ENCODE measurements at places on chromosomes 2 and 18. TPM values are rescaled to one million over a fixed set of nuclear protein-coding genes. Genes with fewer than 3 reads are reported as not detected.

Gene LINC00305
- 4.5 TPM for polyA plus RNA-seq

Gene POU3F3
- polyA plus RNA-seq, result 97.9 TPM

Gene RGPD3
- 0.63 TPM for polyA plus RNA-seq

Gene VIL1
- polyA plus RNA-seq, result 0.75 TPM

Gene OSR1
- polyA plus RNA-seq, result 19.9 TPM

Gene SLC16A14
- polyA plus RNA-seq, result 7.5 TPM

Gene CAPN14
- 0.07 TPM for polyA plus RNA-seq

Gene SEH1L
- 46.6 TPM for polyA plus RNA-seq

Gene ZSWIM2
- not detected for polyA plus RNA-seq

Gene CD207
- 0.09 TPM for polyA plus RNA-seq

Gene GPR75
- polyA plus RNA-seq, result 3.9 TPM

Gene MBOAT2
- polyA plus RNA-seq, result 59.3 TPM

Gene MARCO
- 6.2 TPM for polyA plus RNA-seq

Gene ZNF385B
- 13.4 TPM for polyA plus RNA-seq

Gene MGAT5
- polyA plus RNA-seq, result 53.8 TPM

Gene IL1R2
- 0.89 TPM for polyA plus RNA-seq

Gene SPRED2
- polyA plus RNA-seq, result 40.0 TPM

- DNase-seq, result no peak
Observed at GRCh38 chr2:113234721-113235346, 43.9 kb downstream of the PAX8 start.

DNA sequence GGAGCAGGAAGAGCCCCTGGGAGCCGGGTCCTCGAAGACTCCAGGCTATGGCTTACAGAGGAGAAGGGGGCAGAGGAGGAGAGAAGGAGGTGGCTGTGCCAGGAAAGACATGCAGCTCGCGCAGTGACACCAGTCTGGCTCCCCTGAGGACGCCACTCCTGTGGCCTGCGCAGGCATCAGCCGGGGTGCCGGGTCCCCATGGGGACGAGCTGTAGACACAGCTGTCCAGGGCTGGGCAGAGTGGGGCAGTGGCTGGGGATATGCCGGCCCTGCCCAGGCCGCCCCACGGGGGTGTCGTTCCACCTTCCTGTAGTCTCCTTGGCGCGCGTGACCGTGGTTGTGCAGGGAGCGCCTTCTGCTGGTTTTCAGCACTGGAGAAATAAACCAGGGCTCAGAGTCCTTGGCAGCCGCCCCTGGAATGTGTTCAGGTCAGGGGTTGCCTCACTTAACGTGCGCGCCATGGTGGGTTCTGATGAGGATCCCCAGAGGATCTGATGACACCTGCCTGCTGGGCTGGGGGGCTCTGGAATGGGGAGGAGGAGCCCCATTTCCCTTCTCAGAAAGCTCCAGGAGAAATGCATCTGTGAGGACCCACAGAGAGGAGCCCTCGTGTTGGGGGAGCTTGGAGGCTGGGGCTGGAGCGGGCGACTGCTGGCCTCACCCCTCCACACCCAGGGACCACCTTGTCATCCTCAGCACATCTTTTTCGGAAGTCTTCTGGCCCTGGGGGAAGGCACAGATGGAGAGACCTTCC is 26.7 kb downstream of the RAMP1 start:
- DNase-seq, result no peak

GRCh38 chr18:26406854-26407517 is 141.4 kb downstream of the KCTD1 start:
- no peak for DNase-seq

GRCh38 chr2:65025453-65026123 is 30.6 kb upstream of the CEP68 start:
- DNase-seq, result no peak

GRCh38 chr2:25286025-25286400 is 55.7 kb downstream of the DNMT3A start:
- DNase-seq, result no peak

GRCh38 chr18:75478996-75479880 is 51.7 kb upstream of the SMIM21 start:
- DNase-seq, result no peak

DNA sequence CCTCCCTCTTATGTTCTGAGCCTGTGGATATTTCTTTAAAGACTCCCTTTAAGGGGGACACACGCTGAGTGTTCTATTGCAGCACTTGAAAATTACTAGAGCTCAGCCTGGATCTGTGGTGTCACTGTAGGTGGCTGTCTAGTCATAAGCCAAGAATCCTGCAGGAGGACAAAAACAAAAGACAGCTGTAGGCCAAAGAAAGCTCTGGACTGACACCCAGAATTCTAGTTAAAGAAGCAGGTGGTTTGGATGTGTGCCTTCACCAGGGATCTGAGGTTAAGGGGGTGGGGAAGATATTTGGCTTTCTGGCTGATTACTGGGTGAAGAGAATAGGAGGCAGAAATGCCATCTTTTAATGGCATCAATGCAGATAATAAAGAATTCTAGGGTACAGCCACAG is 842.5 kb upstream of the NXPH2 start:
- no peak for DNase-seq

- DNase-seq, result no peak
Observed at GRCh38 chr18:37657493-37657892, 91.9 kb upstream of the CELF4 start.

- DNase-seq, result no peak
Observed at GRCh38 chr2:127175751-127176354, 44.2 kb downstream of the CYP27C1 start.

DNA sequence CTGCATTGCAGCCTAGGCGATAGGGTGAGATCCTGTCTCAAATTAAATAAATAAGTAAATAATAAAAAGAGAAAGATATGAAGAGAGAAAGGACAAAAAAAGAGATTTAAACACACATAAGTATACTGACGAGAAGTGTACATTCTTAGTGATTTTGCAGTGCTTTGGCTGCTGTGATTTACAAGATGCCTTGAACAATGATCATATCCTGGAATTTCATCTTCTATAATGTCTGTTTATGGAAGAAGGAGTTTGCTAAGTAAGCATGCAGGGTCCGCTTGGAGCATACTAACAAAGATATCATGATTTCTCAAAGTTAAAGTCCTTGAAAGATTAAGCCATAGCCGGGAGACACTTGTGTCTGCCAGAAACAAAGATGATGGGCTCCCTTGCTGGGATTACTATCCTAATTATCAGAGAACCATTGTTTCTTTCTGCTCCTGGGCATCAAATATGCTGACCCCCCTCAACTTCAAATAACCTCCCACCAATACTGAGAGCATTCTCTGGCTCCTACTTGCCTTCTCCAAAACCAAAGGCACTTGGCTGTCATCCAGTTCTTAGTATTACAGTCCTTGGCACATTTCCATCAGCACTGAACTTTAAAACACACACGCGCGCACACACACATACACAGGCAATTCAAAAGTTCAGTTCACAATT is 47.5 kb upstream of the STAM2 start:
- peak; percentile 81 for DNase-seq

DNA sequence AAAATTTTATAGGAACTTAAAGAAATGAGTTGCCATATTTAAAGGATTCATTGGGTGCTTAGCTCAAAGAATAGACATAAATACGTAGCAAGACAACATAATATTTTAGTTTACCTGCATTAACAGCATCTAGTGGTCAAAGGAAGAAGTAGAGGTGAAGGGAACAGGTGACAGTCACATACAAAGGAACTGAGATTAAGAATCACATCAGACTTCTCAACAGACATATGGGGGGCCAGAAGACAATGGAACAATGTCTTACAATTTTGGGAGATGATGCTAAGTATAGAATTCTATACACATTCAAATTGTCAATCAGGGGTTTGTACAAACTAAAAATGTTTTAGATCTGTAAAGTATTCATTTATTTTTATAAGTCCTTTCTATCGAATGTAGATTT is 38.6 kb upstream of the CCDC102B start:
- DNase-seq, result no peak

DNA sequence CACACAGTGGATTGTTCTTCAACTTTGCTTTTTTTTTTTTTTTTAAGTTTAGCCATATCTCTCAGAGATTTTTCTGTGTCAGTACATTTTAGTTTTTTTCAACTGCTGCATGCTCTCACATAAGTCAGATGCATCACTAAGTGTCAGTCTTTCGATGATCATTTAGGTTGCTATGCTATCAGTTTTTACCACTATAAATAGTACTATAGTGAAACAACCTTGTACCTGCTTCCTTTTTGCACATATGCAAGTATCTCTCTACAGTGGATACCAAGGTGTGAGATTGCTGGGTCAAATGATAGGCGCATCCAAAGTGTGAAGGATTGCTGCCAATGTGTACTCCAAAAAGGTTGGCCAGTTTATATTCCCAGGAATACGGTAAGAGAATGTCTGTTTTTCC is 33.5 kb upstream of the MAP4K3 start:
- DNase-seq, result no peak

- no peak for DNase-seq
Observed at GRCh38 chr18:47036298-47036874, 965 bp upstream of the ELOA2 start.

DNA sequence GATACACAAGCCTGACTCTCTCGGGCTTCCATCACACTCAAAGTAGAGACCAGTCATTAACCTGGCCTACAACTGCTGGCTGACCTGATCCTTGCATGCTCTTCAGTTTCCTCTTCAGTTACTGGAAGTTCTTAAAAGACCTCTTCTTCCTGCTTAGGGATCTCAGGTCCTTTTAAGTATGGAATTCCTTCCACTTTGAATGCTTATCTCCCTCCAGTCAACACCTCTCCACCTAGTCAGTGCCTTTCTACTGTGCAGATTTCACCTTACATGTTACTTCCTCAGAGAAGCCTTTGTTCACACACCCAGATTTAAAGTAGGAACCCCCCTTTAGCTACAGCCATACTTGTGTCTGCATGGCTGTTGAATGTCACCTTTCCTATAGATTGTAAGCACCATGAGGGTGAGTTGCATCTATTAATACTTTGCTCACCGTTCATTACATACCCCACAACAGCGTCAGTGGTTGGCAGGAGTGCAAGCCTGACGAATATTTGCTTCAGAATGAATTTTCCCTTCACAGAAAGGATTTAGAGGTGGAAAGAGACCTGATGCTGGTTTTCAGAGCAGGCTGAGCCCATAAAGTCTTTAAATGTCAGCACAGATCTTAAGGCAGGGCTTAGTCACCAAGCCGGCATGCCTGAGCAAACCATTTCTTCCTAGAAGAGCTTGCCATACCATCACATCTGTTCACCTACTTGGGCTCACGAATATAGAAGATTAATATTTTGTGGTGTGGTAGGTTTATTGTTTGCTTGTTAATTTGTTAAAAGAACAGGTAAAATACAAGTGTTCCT is 90.1 kb downstream of the ACVR1 start:
- DNase-seq, result no peak

- DNase-seq, result no peak
Observed at GRCh38 chr2:75459565-75460310, 101.0 kb downstream of the EVA1A start.

DNA sequence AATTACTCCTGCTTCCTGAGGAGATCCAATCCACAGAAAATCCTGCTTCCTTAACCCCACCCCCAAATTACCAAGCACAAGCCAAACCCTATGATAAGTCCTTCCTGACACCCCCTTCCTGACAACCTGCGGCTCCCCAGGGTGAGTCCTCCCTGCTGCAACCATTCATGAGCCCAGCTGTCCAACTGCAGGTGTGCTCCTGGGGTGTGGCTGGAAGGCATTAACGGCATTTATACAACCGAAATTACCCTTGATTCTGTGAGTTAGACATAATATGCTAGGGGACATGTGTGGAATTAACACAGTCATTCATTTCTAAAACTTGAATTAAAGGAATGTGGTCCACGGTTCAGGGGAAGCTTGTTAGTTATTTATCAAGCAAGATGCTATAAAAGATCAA is 119.0 kb upstream of the ALKAL2 start:
- DNase-seq, result no peak

- DNase-seq, result no peak
Observed at GRCh38 chr2:105129722-105130232, 91.9 kb downstream of the MRPS9 start.

GRCh38 chr2:230830428-230830827 is 34.3 kb upstream of the ITM2C start:
- no peak for DNase-seq

GRCh38 chr18:38307914-38308313 is 742.3 kb upstream of the CELF4 start:
- no peak for DNase-seq

DNA sequence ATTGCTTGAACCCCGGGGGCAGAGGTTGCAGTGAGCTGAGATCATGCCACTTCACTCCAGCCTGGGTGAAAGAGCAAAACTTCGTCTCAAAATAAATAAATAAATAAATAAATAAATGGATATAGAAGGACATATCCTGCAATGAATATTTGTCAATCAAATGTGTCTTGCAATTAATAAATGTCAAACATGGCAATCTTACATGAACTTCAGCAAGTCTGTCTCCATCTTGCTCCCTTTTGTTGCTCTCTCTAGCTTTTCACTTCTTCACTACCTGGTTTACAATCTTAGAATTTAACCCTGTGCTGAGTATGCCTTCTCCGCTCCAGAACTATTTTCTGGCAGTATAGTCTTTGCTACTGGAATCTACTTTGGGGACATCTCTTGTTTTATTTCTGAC is 3.3 kb upstream of the YES1 start:
- no peak for DNase-seq

DNA sequence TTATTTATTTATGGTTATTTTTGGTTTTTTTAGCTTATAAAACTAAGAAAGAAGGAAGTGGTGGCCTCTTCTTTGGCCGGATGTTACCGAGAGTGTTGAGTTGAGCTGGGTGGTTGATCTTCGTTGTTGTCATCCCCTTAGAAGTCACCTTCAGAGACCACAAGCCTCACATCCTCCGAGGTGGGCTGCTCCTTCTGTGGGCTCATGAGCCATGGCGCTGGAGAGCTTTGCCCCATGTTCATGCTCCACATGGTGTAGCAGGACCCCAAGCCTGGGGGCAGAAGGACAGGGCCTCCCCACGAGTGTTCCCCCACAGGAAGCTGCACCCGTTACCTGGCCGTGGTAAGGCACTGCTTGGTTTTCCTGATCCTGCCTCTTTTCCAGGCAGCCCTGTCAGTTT is 23.4 kb downstream of the SNTG2 start:
- no peak for DNase-seq

- DNase-seq, result no peak
Observed at GRCh38 chr2:194927489-194927888, 729.5 kb upstream of the SLC39A10 start.

DNA sequence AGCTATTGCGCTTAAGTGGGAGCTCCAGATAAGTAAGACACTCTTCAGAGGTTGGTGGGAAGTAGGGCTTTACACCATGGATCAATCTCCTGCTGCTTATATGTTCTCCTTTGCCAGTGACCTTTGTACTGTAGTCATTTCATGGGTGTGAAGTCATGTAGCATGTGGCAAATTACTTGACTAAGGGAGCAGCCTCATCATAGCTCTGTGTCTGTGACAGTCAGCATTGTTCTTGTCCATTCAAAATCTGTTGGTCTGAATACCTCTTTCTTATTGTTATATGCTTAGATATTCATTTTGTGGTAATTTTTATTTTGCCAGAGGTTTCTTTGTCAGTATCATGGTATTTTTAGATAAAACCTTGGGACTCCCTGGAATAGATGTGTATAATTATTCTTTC is 18.2 kb downstream of the SLC4A1AP start:
- DNase-seq, result no peak

- DNase-seq, result no peak
Observed at GRCh38 chr2:105375001-105375561, 23.8 kb downstream of the FHL2 start.

Data from left renal pelvis (tissue), 4 donors.